Foreskin melanocyte (primary cell): ENCODE measurements at places on chromosomes 7 and 10.

GRCh38 chr7:53001221-53001620, 34.2 kb upstream of the POM121L12 start:
- no peak for DNase-seq

DNA sequence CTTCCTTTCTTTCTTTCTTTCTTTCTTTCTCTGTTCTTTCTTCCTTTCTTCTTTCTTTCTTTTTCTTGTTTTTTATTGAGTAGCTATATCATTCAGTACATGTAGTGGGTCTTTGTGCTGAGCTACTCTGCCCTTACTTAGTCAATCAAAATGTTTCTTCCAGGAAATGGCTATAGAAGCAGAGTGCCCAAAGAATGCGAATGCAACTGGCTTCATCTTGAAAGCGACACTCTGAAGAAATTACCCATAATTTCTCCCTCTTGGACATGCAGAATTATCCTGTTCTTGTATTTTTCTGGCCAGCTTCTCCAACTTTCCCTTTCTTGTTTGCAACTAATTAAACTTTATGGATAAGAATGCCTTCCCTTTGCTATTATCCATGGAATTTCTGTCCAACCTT, 441.5 kb downstream of the MAGI2 start:
- DNase-seq: no peak

- DNase-seq: no peak
These were observed 238.9 kb upstream of the CTBP2 start for GRCh38 chr10:125399289-125399688.

DNA sequence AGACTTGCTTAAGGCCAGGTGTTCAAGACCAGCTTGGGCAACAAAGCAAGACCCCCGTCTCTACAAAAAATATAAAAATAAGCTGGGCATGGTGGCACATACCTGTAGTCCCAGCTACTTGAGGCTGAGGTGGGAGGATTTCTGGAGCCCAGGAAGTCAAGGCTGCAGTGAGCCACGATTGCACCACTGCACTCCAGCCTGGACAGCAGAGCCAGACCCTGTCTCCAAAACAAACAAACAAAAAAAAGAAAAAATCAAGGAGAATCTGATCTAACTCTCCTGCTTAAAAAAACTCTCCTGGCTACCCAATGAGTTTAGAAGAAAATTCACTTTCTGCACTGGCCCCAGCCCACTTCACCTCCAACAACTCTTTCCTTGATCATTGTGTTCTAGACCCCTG, 1.9 kb upstream of the KPNA7 start:
- no peak for DNase-seq

GRCh38 chr10:47438857-47439474, 44.9 kb downstream of the ANXA8 start:
- DNase-seq: no peak

GRCh38 chr7:21671859-21672258, 129.0 kb downstream of the DNAH11 start:
- no peak for DNase-seq

- DNase-seq: no peak
These were observed 2.6 kb downstream of the CDHR1 start for GRCh38 chr10:84196941-84197340.

DNA sequence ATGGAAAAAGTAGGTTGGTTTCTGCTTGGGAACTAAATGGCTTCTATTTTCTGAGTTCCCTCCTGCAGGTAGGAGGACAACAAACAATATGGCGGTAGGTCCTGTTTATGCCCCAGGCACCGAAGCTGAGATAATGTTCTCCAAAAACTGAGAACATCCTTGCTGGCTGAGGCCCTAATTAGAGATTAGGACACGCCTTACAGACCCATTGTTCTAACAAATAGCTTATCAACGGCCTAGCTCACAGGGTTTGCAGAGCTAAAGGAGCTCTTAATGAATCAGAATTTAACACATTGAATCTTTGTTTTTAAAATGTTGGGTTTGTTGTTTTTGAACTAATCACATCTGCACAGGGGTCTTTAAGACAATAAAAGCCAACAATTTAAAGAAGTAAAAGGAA, 37.0 kb downstream of the HTR5A start:
- DNase-seq: no peak

DNA sequence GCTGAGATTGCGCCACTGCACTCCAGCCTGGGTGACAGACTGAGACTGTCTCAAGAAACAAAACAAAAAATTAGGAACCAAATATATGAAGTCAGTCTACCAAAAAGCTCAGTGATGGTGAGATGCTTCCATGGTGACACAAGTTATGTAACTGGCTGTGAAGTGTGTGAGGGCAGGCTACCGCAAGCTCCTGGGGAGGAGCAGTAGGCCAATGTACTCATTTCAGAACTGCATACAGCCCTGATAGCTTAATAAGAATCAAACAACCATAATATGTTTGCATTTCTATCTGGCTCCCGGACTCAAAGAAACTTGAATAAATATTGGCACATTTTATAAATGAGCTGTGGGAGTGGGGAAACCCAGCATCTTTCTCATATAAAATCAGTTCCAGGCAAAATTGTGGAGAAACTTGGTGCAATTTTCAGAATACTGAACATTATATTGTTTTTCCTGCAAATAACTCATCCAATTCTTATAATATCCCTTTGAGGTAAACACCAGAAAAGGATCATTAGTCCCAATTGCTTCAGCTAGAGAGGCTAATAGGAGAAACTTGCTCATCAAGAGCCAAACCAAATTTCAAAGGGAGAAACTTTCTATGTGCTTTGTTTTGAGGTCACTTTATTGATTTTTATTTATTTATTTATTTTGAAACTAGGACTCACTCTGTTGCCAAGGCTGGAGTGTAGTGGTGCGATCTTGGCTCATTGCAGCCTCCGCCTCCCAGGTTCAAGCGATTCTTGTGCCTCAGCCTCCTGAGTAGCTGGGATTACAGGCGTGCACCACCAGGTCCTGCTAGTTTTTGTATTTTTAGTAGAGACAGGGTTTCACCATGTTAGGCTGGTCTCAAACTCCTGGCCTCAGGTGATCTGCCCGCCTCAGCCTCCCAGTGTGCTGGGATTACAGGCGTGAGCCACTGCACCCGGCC, 127.0 kb downstream of the SORCS1 start:
- DNase-seq: no peak

GRCh38 chr7:41586931-41587640, 115.8 kb downstream of the INHBA start:
- DNase-seq: no peak

GRCh38 chr7:30469303-30469702, 9.3 kb downstream of the NOD1 start:
- DNase-seq: peak; percentile 86

GRCh38 chr10:127880557-127880956, 12.2 kb downstream of the CLRN3 start:
- no peak for DNase-seq

DNA sequence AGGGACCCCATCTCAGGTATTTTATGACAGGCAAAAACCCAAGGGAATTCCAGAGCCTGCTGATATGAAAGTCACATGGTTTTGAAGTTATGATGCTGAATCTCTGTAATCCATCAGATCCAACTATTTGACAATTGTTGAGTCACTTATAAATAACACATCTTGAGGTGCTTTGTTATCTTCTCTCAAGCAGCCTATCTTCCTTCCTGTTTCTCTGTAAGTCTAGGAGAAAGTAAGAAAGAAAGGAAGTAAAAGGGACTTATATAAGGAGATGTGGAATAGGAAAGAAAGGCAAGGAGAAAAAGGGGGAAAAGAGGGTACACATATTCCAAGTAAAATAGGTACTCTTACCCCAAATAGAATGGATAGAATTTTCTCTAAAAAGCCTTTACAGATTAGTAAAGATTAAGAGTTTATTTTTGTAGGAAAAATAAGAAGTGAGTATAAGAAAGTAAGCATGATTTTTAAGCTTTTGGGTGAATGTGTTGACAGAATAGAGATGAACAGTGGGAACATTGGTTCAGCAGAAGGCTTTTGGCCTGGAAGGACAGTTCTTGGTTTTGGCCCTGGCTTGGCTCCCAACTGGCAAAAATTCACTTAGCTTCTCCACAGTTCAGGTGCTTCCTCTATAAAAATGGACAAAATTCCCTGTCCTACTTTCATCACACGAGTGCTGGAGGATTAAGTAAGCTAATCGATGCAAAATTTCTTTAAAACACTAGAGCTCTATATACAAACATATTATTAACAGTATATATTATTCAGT, 39.6 kb upstream of the ANK3 start:
- no peak for DNase-seq

DNA sequence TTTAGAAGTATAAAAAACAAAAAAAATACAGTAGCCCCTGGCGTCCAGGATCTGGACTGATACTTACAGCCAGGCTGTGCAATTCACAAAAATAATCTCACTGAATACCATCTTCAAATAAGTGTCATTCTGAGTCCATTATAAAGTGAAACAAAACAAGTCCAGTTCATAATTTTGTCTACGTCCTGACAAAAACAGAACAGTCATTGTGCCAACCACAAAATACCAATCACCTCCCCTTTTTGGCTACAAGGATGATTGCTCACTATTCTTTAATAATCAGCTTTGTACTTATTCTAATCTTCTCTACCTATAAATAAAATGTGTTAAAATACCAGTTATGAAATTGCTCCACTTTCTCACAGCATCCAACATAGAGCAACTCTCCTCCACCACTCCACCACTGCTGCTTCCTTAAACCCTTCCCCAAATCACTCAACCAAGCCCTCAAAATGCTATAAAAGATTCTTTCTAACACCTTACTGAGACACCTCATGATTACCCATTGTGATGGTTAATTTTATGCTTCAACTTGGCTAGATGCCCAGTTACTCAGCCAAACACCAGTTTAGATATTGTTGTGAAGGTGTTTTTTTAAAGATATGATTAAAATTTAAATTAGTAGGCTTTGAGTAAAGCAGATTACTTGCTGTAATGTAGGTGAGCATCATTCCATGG, 479.8 kb upstream of the SEMA3A start:
- DNase-seq: peak; percentile 33

GRCh38 chr7:103325744-103326143, 18.8 kb downstream of the DNAJC2 start:
- DNase-seq: no peak

DNA sequence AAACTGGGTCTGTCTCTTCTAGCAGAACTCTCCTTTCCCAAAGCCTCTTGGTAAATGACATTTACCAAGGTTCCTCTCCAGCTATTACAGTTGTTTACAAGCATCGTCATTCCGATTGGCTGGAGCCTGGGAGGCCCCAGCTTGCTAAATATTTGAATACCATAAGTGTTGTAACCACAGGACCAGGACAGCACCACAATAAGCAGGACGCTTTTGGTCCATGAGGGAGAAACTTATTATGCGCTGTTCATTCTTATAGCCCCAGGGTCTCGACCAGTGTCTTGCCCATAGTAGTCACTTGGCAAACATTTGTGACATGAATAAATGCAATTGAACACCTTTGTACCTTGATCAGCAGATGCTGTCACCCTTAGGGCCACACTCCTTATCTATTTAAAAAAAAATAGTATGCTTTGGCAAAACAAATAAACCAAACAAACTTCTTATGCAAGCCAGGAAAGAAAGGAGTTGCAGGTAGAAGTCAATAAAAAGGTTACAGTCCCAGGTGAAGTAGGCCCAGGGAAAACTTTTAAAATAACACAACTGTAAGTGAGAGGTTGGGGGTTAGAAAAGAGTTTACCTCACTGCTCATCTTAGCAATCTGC, 32.8 kb downstream of the NRAP start:
- no peak for DNase-seq

DNA sequence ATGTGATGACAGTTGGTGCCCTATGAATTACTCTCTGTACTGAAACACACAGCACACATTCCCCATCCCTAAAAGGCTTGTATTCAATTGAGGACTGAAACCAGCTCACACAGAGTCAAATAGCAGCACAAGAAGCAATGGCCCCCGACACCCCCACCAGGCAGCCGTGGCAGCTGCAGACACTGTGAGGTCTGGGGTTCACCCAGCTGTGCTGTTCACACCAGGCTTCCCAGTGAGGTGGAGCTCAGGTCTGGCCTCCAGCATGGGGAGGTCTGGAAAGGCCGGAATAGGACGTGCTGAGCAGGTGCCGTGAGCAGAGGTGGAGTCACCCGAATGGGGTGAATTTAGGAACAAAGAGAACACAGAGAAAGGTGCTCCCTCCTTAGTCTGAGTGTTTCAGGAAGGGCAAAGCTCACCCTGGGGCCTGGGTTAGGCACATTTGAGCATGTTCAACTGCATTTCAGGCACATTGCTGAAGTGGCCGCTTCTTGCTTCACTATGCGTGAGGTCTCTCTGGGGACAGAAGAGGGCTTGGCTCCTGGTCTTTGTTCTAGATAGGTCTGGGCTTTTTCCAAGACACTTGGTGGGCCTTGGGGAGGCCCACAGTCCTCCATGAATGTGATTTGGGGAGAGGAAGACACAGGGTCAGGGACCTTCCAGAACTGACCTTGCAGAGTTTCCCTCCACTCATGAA, 41.1 kb downstream of the C10orf120 start:
- no peak for DNase-seq

DNA sequence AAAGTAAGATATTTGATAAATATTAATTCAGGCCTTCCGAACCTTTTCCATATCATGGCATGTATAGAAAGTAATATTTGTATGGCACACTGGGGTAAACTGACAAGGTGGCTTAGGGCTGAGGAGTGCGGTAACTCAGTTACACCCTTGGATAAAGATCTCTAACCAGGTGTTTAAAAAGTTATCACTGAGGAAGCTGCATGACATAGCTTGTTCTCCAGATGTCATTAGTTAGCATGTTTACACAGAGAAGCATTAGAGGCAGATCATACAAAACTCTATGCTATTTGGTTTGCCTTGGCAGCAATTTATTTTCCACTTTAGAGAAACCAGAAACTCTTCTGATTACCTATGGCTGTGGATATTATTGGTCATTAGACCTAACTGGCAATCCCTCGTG, 118.2 kb downstream of the ST7 start:
- no peak for DNase-seq

- peak; percentile 15 for DNase-seq
These were observed 140.4 kb downstream of the PIP4K2A start for GRCh38 chr10:22573820-22574569.

- DNase-seq: no peak
These were observed 50.9 kb downstream of the SEMA3D start for GRCh38 chr7:85135977-85136376.
